Epithelial cell of proximal tubule (primary cell): ENCODE measurements at places on chromosomes 13 and 19.

- DNase-seq: peak; percentile 26
These were observed 67.9 kb downstream of the PCCA start for GRCh38 chr13:100156788-100157187.

DNA sequence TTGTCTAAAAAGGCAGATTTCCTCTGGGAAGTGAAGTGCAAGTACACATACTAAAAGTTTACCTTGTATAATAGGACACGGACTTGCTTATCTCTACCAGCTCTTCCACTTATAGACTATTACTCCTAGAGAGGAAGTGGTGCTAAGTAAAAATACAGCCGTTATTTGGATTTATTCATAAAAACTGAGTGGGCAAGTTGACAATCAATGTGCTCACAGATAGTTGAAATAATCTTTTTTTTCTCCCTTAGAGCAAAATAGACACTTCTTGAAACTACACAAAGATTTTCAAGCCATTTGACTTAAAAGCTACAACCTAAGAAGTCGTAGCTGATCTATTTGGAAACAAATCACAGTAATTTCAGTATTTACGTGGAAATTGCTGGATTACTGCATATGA, 2584.7 kb upstream of the PCDH20 start:
- no peak for DNase-seq

DNA sequence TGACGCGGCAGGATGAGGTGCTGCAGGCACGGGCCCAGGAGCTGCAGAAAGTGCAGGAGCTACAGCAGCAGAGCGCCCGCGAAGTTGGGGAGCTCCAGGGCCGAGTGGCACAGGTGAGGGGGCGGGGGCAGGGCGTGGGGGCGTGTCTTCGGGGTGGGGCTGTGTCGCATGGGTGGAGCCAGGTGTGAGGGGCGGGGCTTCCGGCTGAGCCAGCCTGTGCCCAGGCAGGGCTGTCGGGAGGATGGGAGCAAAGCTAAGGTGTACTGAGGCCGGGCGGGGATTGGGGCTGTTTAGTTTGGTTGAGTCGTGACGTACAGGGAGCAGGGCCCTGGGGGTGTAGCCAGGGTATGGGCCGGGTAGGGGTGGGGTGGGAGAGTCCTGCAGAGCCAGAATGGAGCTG, 62.3 kb downstream of the KCNC3 start:
- DNase-seq: no peak

- DNase-seq: no peak
These were observed 37.4 kb upstream of the C13orf46 start for GRCh38 chr13:114011226-114011625.

- DNase-seq: peak; percentile 3
These were observed 598.6 kb upstream of the PCDH20 start for GRCh38 chr13:62014299-62014698.

DNA sequence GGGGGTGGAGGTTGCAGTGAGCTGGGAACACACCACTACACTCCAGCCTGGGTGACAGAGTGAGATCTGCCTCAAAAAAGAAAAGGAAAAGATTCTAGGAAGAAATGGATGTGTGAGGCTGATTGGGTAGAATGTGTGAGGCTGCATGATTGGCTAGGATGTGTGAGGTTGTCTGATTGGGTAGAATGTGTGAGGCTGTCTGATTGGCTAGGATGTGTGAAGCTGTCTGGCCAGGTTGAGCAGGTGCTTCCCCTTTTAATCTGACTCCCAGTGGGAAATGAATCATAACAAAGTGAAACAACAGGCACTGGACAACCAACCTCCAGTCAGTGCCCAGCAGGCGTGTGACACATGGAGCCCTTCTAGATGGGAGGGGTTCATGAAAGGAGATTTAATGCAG, 14.7 kb downstream of the C13orf46 start:
- no peak for DNase-seq

- DNase-seq: no peak
These were observed 306.4 kb downstream of the TBC1D4 start for GRCh38 chr13:75175575-75175974.

- peak; percentile 91 for DNase-seq
These were observed 181.8 kb downstream of the KATNAL1 start for GRCh38 chr13:30125422-30126073.

DNA sequence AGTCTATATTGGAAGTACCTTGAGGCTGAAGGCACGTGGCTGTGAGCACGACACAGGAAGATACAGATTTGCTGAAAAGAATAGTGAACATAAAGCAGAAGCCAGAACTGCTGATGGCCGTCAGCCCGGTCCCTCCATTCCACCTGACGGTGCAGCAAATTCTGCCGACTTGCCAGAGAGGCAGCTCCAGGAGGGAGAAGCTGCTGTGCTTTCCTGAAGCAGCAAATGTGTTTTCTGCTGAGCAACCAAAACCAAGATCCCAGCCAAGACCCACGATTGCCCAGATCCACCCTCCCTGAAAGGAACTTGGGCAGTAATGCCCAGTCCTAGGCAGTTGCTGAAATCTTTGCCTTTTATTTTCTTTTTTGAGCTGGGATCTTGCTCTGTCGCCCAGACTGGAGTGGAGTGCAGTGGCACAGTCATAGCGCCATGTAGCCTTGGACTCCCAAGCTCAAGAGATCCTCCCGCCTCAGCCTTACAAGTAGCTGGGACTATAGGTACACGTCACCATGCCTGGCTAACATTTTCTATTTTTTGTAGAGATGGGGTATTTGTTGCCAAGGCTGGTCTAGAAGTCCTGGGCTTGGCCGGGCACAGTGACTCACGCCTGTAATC, 7.0 kb upstream of the RCN3 start:
- DNase-seq: no peak

GRCh38 chr19:56639217-56639616, 3.7 kb upstream of the SMIM17 start:
- DNase-seq: no peak

DNA sequence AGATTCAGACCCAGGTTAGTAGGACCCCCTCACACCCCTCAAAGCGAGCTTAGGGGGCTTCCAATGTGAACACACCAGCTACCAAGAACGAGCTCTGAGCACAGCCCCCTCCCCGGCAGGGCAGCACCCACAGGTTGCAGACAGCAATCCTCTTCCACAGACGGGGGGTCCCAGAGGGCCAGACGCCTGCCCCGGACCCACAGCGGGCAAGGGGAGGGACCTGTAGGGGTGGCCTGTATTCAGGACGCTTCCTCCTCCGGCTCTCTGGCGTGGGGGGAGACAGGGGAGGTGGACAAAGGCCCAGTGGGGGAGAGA, 4.8 kb downstream of the TTYH1 start:
- DNase-seq: no peak

GRCh38 chr19:16921766-16922591, 33.2 kb downstream of the F2RL3 start:
- DNase-seq: no peak

- DNase-seq: no peak
These were observed 353.5 kb downstream of the DACH1 start for GRCh38 chr13:71513411-71514033.

DNA sequence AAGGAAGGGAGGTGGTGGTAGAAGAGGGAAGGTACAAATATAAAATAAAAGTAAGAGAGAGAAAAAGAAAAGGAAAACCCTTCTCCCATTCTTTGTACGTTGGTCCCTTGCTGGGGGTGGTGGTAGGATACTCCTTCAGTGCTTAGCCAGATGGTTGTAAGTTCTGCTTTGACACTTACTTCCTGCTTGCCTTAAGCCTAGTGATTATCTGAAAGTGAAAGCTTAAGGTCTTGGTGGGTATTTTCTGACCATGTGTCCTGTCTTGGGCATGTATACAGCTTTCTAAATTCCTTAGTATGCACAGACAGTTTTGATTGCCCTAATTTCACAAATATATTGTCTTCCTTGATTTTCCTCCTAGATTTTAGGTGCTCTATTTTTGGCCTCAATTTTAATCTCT, 314.8 kb downstream of the PCDH17 start:
- no peak for DNase-seq

- no peak for DNase-seq
These were observed 8.2 kb upstream of the BBC3 start for GRCh38 chr19:47239152-47239551.

DNA sequence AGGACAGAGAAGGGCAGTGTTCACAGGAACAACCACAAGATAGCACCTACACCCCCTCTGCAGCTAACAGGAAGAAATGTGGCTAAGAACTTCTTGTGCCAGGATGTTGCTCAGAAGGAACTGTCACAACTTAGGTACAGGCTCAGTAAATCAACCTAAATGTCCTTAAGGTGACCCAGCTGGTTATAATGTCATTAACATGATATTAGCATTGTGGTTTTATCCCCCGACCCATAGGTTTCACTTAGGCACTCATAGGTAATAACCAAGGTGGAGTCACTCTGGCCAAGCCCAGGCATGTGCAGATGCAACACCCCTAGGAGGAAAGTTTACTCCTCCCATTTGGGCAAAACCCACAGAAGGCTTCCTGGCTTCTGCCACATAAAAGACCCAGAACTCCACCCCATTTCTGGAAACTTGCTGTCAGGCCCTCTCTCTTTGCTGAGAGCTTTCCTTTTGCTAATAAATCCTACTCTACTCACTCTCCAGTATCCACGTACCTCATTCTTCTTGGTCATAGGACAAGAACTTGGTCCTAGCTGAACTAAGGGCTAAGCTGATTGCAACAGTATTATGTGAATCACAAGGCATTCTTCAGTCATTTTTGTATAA, 951.3 kb downstream of the SLITRK5 start:
- DNase-seq: no peak

DNA sequence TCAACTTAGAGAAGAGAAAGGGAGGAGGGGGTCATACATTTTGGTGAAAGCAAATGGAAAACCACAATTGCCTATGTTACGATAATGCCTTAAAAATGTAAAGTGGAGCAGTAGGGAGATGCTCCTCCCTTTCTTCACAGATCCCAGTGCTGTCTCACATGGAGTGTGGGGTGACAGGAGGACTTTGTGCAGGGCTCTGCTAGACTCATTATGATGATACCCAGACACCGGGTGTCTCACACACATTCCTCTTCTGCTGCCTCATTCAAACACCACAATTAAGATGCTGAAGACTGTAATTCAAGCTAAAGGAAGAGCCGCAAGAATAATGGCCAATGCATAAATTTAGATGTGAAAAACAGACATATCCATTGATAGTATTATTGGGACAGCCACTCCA, 150.6 kb downstream of the LHFPL6 start:
- DNase-seq: no peak

- no peak for DNase-seq
These were observed 2.1 kb upstream of the TGFB1 start for GRCh38 chr19:41355802-41356201.

- DNase-seq: no peak
These were observed 533.8 kb upstream of the PCDH9 start for GRCh38 chr13:67763984-67764383.

GRCh38 chr19:41276231-41276630, 12.1 kb downstream of the HNRNPUL1 start:
- no peak for DNase-seq

- no peak for DNase-seq
These were observed 22.8 kb downstream of the HTR2A start for GRCh38 chr13:46874006-46874405.

GRCh38 chr13:32538143-32538620, 413 bp downstream of the N4BP2L2 start:
- DNase-seq: no peak

DNA sequence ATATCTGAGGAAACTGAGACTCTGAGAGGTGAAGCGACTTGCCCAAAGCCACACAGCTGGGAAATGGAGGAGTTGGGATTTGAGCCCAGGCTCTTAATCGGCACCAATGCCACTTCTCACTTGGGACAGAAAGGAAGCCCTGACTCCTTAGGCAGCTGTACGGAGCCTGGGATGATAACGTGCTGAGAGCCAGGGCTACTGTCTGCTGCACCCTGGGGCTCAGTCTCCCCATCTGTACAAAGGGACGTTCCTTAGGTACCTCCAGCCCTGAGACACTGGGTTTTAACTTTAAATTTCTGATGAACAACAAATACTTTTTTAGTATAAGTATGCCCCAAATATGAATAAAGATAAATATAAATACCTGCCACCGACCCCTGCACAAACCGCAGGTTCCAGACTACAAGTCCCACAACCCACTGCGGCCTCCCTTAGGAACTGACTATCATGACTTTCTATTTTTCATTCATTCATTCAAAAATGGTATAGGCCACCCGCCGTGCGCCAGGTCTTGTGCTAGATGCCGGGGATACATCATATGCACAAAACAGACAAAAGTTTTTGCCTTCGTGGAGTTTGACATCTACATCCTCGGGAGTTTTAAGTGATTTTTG, 776 bp upstream of the NCLN start:
- no peak for DNase-seq

GRCh38 chr19:49881672-49882394, 4.3 kb downstream of the TBC1D17 start:
- DNase-seq: no peak

DNA sequence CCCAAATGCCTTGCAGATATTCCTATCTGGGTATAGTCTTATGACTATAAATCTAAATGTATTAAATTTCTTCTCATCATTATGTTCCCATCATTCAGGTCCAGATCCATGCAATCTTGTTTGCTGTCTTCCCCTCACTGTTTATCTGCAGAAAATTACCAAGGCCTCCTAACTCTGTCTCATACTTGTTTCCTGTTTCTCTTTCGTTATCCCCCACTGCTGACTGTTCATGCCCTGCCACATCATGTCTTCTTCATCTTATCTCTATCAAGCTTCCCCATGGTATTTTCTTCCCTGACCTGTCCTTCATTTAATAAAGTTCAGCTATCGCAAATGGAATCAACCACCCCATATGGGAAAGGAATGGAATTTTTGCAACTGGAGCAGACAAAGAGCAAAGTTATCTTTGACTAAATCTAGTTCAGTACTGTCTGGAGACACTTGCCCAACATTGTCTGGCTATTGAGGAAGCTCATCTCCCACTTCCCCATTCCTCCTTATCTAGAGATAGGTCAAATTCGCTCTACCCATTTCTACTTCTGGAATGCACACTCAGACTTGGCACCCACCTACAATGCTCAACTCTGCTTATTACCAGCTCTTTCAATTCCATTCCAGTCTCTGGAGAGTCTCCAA, 1358.1 kb downstream of the EFNB2 start:
- no peak for DNase-seq

DNA sequence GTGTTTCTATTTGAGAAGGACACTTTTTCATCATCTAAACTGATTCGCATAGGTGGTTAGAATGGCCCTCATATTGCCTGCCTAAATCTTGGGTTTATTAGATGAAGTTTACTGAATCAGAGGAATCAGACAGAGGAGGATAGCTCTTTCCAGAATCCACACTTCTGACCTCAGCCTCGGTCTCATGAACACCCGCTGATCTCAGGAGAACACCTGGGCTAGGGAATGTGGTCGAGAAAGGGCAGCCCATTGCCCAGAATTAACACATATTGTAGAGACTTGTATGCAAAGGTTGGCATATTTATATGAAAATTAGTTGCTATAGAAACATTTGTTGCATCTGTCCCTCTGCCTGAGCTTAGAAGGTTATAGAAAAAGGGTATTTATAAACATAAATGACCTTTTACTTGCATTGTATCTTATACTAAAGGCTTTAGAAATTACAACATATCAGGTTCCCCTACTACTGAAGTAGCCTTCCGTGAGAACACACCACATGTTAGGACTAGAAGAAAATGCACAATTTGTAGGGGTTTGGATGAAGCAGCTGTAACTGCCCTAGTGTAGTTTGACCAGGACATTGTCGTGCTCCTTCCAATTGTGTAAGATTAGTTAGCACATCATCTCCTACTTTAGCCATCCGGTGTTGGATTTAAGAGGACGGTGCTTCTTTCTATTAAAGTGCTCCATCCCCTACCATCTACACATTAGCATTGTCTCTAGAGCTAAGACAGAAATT, 103.8 kb downstream of the TNFRSF19 start:
- DNase-seq: no peak
